ENCODE measurements at places on chromosomes 4 and X.
A peak's percentile ranks its signal among the peaks of the same experiment; 100 is the strongest.

GRCh38 chrX:25925946-25926345 is 212.2 kb upstream of the MAGEB18 start:
- no peak for DNase-seq

GRCh38 chr4:77209936-77210335 is 52.9 kb downstream of the CCNG2 start:
- no peak for DNase-seq

GRCh38 chr4:113760094-113760794 is 1.3 kb downstream of the CAMK2D start:
- DNase-seq = peak; percentile 43

DNA sequence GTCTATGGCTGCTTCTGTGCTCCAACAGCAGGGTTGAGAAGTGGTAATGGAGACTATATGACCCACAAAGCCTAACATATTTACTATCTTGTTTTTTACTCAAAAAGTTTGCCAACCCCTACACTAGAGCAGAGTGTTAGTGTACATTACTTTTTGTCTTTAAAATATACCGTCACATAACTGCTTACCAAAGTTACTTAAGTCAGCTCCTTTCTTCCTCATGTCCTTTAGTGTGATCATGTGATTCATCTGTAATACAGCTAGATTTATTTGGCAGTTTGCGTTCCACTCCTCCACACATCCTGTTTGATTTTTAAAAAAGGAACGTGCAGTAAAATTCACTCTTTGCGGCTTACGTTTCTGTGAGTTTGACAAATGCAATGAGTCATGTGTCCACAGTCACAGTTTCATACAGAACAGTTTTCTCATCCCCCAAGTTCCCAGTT is 162.4 kb upstream of the GPRIN3 start:
- no peak for DNase-seq

DNA sequence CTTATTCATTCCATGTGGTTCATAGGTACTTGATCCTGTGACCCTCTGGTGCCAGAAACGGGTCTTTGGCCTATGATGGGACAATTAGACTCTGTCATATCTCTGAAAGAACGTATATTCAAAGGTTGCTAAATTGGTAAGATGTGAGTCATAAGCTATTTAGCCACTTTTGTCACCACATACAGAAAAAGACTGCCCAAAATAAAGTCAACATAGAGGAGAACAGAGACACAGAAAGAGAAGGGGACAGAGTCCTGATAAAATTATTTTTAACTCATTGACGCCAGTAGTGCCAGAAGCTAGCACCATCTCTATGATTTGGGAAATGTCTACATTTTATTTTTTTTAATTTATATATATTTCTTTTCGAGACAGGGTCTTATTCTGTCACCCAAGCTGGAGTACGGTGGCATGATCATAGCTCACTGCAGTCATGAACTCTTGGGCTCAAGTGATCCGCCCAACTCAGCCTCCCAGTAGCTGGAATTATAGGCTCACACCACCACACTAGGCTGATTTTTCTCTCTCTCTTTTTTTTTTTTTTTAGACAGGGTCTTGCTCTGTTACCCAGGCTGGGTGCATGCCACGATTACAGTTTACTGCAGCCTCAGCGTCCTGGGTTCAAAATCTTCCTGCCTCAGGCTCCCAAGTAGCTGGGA is 92.1 kb upstream of the COX18 start:
- no peak for DNase-seq

GRCh38 chr4:142565771-142566170 is 280.3 kb downstream of the INPP4B start:
- DNase-seq = no peak

DNA sequence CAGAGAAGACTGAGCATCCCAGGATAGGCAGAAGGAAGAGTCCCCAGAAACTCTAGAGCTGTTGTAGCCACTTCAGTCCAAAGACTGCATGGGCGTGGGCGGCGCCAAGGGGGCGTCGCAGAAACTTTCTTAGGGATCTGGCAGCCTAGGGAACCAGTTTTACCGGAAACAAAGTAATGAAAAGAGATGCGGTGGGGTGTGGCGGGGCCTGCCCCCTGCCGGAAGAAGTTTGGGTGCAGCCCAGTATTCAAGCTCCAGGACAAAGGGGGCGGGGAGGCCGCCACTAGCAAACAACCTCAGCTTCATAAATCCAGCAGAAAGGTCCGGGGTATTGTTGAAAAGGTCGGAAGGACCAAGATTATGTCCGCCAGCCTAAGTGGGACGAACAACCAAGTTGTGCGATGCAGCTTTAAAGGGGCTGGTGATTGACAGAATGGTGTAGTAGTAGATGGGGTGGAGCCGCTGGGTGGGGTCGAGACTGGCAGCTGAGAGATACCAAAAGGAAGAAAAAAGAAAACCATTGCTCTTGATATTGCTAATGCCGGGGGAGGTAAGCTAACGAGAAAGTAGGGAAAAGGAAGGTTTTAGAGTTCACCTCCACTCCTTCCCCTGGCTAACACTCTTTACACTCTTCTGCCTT is 190.5 kb downstream of the RRAGB start:
- DNase-seq = no peak

DNA sequence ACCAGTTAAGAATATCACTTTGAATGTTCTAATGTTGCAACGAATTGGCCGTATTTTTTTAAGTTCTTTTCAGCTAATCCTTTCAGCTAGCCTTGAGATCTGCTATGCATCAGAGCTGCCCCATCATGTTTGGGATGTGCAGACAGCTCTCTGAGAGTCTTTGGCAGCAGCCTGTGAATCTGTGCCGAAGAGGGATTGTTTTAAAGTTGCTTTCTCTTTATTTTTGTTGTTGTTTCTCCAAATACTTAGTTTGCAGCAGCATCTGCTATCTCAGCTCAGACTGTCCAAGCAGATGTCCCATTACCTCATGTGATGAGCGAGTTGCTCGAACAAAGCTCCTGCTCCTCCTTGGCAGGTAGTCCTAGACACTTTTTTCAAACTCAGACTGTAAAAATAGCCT is 1002.5 kb upstream of the INTU start:
- no peak for DNase-seq

- no peak for DNase-seq
Observed at GRCh38 chr4:58514299-58514698, 1404.1 kb upstream of the IGFBP7 start.

GRCh38 chr4:55321707-55322264 is 24.3 kb upstream of the SRD5A3 start:
- peak; percentile 89 for DNase-seq

DNA sequence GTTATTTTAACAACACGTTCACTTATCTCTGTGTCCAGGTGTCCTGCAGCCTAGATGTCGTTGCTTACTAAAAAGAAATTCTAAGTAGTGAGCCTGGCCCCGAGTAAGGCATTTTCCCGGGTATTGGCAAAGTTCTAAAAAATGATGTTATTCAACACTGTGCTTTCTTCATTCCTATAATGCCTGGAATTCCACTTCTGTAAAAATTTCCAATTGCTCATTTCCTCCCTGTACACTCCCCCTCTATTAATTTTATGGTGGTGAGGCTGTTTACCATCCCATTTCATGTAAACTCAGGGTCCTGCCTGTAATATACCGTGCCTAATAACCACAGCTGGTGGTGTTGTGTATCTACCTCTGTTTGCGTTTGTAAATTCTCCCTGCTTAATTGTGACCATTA is 14.2 kb downstream of the BST1 start:
- no peak for DNase-seq

DNA sequence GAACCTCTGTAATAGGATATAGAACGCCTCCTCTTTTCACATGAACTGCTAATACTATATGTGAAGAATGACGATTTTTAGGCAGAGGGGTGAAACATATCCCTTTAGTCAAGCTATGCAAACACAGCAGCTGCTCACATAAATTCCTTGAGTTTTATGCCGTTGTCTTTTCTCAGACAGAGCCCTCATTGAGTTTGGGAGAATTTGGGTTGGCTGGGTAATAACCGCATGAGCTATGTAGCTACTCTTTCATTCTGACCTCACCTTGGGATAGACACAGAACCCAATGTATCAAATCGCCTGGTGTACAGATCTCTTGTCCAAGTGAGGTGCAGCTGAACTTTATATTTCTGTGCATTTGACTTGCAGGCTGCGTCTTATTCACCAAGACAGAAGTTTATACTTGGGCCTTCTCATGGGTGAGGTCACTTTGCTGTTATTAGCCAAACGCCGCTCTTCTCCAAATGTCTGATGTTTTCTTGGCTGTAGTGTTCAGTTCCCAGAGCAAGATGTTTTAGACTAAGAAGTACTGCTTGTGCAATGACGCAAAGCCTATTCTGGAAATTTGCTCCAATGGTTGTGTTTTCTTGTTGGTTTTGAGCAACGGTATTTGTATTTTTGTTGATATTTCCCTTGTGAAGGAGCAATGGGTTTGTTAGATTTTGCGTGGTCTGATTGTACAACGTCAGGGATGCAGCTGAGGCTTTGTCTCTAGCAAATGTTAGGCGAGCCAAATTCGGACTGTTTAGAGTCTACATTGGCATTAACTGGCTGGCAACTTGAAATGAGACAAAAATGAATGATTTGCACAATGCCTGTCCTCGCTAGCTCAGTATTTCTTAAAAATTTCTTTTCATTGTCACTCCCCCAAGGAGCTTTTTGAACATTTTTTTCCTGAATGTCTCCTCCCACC is 11.2 kb upstream of the SPARCL1 start:
- no peak for DNase-seq

DNA sequence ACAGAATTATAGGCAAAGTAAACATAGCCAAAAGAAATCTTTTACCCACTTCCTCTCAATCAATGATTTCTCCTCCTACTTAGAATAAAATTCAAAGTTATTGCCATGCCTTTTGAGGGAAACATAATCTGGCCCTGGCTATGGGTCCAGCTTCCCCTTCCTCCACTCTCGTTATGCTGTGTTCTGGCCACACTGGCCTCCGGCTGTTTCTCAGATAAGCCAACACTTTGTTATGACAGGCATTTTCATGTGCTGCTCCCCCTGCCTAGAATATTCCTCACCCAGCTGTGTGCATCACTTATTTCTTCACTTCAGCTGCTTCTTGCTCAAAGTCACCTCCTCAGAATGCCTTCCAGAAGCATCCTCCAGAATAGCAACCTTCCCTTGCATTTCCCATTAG is 386.6 kb upstream of the AADAT start:
- no peak for DNase-seq

DNA sequence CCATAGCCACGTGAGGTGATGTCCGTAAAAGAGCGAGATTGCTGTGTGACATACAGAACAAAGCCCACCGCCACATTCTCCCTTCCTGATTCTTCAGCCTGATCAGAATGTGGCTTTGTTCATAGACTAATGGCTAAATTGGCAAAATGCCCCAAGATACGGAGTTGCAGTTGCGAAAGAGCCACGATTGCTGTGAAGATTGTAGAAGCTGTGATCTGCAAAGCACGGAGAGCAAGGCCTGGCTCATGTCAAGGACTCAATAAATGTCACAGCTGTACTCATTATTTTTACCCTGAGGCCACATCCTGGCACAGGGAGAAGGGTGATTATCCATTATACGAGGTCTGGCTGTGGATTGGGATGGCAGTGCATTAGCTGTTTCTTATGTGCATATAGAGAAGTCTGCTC is 34.2 kb downstream of the ARSD start:
- no peak for DNase-seq

GRCh38 chr4:85126991-85127591 is 160.6 kb upstream of the WDFY3 start:
- DNase-seq = no peak

- DNase-seq = no peak
Observed at GRCh38 chr4:10951306-10951705, 266.7 kb upstream of the CLNK start.

- DNase-seq = peak; percentile 29
Observed at GRCh38 chr4:84814094-84814750, 152.3 kb downstream of the WDFY3 start.

DNA sequence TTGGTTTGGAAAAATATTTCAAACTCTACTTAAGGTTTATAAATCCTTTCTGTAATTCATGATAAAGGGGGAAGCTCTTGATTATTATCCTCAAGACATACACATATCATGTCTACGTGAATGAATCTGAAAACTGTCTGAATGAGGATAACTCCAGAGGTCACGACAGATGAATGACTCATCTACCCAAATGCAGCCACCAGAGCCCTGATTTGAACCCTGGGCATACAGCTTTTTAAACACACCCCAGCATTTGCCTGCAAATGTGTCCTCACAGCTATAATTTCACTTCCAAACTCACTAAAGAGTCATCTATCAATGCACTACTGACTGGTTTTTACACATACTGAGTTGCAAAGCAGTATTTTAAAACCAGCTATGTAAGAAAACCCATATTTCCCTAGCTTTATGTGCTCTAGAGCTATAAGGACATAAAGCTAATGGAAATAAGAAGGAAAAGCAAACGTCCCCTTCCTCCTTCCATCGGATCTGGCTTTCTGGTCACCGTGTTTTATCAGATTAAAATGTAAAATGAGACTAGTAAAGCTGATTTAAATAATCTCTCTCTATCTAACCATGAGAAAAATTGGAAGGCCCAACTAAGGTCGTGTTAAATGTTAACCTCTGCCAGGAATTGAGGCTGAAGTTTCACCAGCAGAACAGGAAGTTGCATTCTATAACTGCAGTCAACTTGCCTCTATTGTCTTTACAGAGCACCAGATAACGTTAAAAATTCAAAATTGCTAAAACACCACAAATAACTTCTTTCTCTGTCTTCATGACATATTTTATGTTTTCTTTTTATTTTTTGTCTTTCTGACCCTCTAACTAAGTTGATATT is 63.1 kb upstream of the SPP1 start:
- DNase-seq = no peak

DNA sequence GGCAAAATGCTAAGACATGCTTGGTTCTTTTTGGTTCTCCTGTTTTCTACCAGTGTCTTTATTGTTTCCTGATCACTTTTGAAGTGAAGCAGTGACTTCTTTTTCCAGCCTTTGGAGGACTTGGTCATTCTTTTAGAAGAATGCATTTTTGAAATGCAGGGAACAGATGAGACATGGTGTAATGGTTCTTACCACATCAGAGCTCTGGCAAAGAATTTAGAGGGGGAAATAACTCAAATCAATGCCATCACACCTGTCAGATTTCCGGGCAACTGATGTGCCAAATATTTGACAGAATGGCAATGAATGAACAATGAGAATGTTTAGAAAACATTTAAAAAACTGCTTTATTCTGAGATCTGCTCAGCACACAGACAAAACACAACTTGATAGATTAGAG is 519.6 kb downstream of the IQCM start:
- DNase-seq = no peak

GRCh38 chrX:81229229-81229628 is 27.3 kb downstream of the SH3BGRL start:
- no peak for DNase-seq
